CD4-positive, alpha-beta T cell (primary cell): ENCODE measurements at places on chromosomes 1 and 21. TPM values are rescaled to one million over a fixed set of nuclear protein-coding genes. Genes with fewer than 3 reads are reported as not detected.

GRCh38 chr1:43121256-43121900, 50.7 kb downstream of the EBNA1BP2 start:
- DNase-seq = no peak

- no peak for DNase-seq
Measured at GRCh38 chr21:32483293-32483595, 70.7 kb downstream of the EVA1C start.

DNA sequence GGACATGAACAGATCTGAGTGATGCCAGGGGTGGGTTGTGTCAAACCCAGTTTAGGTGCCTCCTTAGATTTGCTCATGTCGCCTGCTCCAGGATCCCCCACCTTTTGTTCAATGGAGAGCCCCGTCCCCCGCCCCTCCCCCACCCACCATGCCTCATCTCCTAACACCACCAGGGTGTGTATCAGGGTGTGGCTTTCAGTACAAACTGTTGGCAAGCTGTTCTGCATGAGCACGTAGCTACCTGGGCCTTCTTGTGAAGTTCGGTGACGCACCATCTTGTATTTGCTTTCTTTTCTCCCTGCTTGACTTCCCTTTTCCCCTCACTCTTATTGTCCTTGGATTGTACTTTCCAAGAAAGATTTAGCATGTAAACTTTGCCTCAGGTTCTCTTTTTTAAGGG, 94.8 kb downstream of the EBNA1BP2 start:
- no peak for DNase-seq

DNA sequence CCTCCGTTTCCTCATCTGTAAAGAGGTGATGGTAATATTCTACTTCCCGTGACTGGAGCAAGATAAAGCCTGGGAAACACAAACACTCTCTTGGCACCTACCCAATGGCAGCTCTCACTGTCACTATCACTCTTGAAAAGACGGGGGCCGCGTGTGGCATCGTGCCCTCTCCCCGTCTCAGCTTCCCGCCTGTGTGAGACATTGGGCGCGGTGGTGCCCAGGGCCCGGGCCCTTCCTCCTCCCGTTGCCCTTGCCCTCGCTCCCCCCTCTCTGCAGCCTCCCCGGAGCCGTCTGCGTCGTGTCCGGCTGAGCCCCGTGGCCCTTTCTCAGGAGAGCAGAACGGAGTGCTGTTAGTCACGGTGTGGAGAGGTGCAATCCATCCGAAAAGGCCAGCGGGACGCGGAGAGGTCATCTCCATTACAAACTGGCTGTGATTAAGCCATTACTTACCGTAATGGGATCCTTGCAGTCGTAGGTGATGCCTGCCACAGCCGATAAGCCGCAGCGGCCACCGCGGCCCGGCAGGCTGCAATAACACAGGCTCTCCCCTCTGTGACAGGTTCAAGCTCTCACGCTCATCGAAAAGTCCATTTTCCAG, 156.4 kb upstream of the ZC3H12A start:
- no peak for DNase-seq

DNA sequence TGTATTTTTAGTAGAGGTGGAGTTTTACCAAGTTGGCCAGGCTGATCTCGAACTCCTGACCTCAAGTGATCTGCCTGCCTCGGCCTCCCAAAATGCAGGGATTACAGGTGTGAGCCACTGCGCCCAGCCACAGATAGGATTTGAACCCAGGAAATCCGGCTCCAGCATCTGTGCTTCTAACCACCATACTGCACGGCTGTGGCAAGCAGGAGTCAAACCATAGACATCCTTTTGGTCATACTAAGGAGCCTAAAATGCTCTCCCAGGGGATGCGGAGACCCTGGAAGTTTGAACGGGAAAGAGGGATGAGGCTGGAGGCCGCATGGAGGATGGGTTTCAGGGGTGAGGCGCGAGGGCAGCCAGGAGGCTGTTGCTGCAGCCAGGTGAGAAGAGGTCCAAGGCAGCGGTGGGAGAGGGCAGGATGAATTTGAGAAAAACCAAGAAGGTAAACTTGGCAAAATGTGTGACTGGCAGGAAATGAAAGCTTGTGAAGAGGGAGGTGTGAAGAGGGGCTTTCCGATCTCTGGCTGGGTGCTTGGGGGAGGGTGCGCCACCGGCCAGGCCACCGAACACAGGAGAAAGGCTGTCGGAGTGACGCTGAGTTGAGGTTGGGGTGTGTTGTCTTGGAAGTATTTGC, 24.0 kb upstream of the CDK18 start:
- DNase-seq = peak; percentile 89

DNA sequence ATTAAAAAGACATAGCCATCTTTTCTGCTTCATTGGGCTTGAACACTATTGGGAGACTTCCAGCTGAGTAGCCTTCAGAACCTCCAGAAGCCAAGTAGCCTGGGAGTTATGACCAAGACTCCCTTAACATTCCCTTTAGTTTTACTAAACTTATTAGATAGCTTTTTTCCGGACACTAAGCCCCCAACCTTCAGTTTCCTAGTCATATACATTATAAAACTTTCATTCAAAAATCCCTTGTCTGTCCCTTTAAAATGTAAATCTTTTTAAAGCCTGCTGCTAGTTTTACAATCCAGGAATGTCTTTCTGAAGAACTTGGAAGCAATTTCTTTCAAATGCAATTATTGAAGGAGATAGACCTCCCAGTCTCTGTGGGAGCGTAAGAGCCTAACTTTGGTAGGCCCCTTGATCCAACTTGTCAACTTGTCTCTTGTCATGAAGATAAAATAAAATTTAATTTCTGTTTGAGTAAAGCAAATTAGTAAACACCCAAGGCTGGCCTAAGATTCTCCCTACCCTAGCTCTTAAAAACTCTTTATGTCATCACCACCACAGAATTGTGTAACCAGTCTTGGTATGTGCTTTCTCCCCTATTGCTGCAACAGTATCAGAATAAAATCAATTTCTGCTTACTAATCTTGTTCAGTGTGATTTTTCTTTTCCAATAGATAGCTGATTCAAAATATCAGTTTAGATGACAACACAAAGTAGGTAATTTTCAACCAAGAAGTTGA, 796.2 kb downstream of the PLA2G4A start:
- DNase-seq = no peak

DNA sequence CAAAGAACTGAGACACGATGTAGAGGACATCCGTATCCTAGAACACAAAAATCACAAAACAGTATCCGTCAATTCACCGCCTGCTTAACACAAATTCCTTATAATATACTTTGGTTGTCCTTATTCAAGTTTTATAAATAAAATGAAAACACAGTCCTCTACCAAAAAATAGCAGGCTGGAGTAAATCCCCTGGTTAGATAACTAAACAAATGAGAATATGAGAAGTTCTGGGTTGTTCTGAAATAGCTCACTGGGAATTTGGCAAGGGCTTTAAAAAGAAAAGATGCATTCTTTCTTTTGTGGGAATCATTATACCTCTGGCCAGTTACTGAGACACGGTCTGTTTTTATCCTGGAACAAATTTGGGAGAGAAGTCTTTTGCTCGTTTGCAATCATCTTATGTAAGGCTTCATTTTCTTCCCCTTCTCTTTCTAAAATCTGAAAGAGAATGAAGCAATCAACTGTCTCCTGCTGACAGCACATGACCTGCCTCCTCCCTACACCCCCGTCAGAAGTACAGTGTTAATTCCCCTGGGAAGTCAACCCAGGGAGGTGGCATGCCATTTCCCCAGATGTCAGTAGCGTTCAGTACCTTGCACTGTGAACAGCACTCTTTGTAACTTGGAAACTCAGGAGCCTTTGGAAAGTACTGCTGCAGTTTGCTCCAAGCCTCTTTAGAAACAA, 37.1 kb upstream of the RAP1GAP start:
- no peak for DNase-seq

DNA sequence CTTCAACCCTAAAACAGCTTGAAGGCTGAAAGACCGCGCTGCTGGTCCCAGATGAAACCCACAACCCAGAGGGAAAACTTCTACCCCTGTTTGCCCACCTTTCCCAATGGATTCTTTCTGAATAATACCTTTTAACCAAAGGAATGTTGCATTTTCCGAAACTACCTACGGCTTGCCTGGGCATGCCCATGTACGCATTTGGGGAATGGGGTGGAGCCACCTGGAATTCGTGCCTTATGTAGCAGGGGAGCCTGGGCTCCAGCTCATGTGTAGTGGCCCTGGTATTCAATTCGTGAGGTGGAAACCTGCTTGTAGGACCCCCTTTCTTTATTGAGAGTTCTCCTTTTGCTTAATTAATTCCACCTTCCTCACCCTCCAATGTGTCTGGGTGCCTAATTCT, 256.6 kb upstream of the RGS18 start:
- DNase-seq = no peak

DNA sequence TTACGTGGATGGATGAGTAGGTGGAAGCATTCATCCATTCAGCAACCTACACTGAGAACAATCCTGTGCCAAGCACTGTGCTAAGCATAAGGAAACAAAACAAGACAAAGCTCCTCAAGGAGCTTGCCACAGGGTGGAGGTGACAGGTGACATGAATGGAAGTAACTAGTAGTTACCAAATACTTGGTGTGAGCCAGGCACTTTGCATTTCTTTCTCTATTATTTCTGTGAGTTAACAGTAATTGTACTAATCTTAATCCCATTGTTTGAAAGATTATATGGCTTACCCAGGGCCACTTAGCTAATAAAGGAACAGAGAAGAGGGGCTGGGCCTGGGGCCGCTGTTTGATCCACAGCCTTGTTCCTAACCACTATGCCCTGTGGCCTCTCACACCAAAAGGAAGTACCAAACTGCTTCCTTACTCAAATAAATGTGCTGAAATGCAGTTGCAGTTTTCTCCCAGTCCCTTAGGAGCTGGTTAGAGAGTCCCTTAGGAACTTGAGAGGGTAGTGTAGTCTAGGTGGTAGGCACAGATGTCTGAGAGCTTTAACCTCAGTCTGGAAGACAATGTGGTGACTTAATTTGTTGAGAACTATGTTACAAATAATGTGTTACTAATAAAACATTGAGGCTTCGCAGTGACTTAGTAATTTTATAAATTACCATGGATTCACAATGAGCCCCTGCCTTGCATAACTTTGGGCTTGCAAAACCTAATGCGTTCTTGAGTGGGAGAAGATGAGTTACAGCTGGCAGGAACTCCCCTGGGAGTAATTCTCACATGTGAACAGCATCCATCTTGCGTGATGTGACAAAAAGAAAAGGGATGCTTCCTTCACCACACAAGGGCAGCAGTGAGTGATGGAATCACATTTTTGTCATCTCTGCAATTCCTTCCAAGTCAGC, 69.8 kb downstream of the MPZL1 start:
- no peak for DNase-seq

DNA sequence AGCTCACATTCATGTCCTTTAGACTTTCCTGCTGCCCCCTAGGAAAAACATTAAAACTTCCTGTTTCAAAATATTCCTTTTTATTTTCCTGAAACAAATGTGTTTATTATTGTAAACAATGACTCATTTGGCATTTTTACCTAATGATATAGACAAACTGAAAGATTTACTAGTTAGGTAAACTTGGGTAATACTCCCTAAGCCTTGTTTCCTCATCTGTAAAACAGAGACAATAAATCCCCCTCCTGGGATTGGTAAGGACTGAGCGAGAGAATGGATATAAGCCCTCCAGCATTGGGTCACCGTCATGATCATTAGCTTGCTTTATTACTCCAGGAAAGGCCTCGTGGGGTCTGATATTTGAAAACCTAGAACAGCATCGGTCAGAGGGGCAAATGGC, 59.8 kb downstream of the LPAR3 start:
- DNase-seq = no peak

DNA sequence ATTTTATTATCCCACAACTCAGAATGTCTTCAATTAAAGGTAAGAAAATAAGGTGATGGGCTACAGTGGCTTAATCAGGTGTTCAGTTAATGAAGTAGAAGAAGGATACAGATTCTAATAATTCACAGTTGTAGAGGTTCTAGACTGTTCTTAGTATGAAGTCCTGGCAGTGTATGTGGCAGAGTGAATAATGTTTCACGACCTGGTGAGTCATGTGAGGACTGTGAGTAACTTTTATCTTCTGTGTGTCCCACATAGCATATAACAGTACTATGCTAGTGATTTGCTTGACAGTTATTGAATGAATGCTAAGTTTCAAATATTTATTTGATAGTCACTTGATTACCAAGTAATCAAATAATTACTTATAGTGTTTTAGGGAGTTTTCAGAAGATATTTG, 20.0 kb downstream of the SLC16A4 start:
- DNase-seq = no peak

DNA sequence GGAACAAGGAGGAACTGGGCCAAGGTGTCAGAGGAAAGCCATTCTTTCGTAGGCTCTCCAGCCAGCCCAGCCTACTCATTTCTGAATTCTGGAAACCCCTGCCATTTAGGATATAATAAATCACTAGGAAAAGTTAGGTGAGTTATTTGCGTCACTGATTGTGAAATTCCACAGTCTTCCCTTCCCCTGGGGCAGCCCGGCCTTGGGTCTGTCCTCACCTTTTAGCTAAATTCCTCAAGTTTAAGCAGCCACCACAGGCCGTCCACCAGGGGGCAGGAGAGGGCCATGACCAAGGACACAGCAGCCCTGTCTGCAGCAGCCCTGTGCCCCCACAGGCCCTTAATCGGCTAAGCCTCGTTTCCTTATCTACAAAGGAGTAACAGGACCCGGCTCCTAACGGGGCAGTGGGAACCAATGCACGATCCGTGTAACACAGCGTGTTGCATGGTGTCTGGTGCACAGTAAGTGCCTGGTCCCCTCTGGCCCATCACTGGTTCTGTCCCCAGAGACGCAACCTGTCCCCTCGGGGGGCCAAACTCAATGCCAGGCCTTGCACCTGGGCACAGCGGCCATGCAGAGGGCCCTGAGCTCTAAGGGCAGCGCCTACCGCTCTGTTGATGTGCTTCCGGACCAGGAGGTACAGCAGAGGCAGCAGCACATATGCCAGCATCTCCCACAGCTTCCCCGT, 18.1 kb downstream of the GPR157 start:
- DNase-seq = peak; percentile 78

Gene INTS7
- 2.9 TPM for total RNA-seq

Gene LPAR3
- total RNA-seq = 0.87 TPM

Gene CLCNKA
- not detected for total RNA-seq

Gene DIO1
- not detected for total RNA-seq

Gene TNFRSF14
- total RNA-seq = 191 TPM

Gene ELAPOR1
- total RNA-seq = 16.1 TPM

Gene ADAM30
- total RNA-seq = not detected
